ENCODE measurements at places on chromosomes 3 and 15. TPM values are rescaled to one million over a fixed set of nuclear protein-coding genes. Genes with fewer than 3 reads are reported as not detected.

Gene TLR9
- not detected for total RNA-seq

DNA sequence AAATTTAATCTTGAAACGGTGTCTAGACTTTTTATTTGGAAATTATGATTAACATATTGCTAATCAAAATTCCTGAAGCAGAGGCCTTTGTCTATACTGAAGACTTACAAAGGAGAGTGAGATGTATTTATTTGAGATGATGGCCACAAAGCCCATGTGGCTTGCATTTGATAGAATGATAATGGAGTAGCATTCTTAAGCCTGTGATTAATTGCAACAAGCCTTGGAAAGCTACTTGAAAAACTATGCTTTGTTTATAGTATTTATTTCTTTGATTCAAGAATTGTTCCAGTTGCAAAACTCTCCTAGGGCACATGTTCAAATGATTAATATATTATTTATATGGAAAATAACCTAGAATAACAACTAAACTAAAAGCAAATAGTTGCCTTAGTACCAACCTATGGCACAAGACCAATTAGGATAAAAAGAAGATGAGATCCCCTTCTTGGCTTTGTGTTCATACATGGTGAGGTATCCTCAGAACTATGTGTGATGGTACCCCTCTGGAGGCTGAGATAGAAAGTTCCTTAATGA is 244.1 kb upstream of the TBL1XR1 start:
- no peak for DNase-seq

GRCh38 chr3:112765531-112765930 is 81.1 kb downstream of the CD200R1L start:
- DNase-seq = no peak

Gene DISP2
- 0.87 TPM for total RNA-seq

Gene LRRC31
- 0.04 TPM for total RNA-seq

Gene AHSG
- not detected for total RNA-seq

DNA sequence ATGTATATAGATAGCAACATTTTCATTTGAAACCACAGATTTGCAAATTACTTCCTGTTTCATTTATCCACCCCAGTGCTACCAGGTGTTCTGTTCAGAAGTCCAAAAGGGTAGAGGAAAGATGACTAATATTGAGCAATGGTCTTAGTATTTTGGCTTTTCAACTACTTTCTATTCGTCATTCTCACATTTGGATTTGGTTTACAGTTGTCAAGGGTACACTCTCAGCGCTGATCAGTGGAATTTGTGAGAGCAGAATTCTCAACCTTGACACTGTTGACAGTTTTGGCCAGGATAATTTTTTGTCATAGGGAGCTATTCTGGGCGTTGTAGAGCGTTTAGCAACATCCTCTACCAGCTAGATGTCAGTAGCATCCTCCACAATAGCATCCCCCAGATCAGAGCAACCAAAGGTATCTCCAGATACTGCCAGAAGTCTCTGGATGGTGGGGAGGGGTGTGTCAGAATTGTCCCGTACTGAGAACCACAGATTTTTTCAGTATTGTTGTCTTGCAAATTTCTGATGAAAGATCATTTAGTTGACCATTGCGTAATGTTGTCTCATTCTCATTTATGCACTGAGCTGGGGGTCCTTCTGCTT is 4.2 kb downstream of the HMCES start:
- peak; percentile 68 for DNase-seq

GRCh38 chr3:112856537-112856936 is 9.9 kb upstream of the CD200R1L start:
- no peak for DNase-seq

Gene ARGFX
- total RNA-seq = not detected

- peak; percentile 3 for DNase-seq
Observed at GRCh38 chr3:129106320-129106719, 15.3 kb downstream of the RAB43 start.

Gene GOLGA6B
- 0.11 TPM for total RNA-seq

GRCh38 chr3:188206787-188207186 is 52.8 kb downstream of the LPP start:
- DNase-seq = no peak

- peak; percentile 71 for DNase-seq
Observed at GRCh38 chr3:50550079-50550736, 17.3 kb downstream of the C3orf18 start.

GRCh38 chr3:129432036-129432435 is 3.6 kb upstream of the EFCAB12 start:
- DNase-seq = no peak

DNA sequence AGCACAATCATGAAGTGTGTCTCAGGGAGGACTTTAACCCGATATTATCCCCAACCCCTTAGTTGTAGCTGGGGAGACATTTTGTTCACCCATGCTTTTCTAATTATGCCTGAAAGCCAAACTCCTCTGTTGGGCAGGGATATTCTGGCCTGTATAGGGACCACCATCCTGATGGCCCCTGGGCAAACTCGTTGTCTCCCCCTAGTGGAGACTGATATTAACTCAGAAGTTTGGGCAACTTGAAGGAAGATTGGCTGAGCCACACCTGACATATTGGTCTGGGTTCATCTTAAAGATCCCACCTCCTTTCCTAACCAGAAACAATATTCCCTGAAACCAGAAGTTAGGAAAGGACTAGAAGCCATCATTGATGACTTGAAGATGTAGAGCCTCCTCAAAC is 42.3 kb downstream of the TM4SF18 start:
- no peak for DNase-seq

GRCh38 chr3:136716629-136717028 is 35.5 kb downstream of the STAG1 start:
- no peak for DNase-seq

Gene RTP4
- total RNA-seq = 0.11 TPM

- DNase-seq = no peak
Observed at GRCh38 chr3:1955750-1956149, 142.9 kb upstream of the CNTN4 start.

GRCh38 chr3:14845826-14846225 is 27.1 kb downstream of the FGD5 start:
- no peak for DNase-seq

- DNase-seq = peak; percentile 79
Observed at GRCh38 chr3:190533511-190534281, 19.8 kb downstream of the IL1RAP start.

Gene LMOD3
- not detected for total RNA-seq

GRCh38 chr15:31974154-31974794 is 56.0 kb upstream of the CHRNA7 start:
- no peak for DNase-seq

- DNase-seq = peak; percentile 95
Observed at GRCh38 chr3:189944285-189945145, 176.2 kb downstream of the P3H2 start.

GRCh38 chr3:50620420-50620819 is 3.5 kb downstream of the MAPKAPK3 start:
- peak; percentile 28 for DNase-seq

DNA sequence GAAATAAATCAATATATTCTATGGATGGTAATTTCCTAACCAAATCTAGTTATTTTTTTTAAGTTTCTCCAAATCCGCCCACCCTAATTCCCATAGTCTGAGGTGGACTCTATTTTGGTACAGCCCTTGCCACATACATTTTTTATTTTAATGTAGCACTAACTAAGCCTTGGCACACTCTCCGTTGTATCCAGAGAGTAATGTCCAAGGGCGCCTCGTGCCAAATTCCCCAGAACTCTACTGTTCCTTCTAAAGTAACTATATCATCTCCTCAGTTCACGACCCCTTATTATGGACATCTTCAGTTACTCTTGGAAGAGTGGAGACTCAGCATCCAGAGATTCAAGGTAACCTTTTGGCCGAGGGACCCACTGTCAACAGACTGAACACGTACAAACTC is 1.3 kb downstream of the VGLL3 start:
- DNase-seq = no peak

DNA sequence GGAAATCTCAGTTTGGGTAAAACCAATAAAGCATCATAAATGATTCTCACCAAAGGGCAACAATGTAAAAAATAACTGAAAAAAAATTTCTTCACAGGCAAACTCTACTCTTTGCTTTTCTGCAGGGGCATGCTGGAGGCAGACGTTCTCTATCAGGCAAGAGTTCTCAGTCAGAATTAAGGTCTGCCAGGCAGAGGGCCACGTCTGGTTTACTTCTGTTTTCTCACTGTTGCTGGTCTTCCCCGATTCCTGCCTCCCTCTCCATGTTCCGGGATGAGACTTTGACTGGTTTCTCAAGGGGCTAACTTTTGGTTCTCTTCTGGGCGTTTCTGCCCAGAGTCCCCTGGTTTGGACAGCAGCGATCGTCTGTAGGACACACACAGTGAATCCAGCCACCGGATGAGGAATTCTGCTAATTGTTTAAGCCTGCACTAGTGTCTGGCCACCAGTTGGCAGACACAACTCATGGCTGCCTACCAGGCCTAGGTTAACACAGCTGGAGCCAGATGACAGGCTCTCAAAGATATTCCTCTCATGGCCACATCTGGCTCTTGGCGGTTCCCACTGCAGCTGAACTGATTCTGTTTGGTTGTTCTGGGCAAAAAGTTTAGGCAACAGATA is 273.1 kb downstream of the FOXP1 start:
- no peak for DNase-seq

Gene WDR72
- 5.9 TPM for total RNA-seq

DNA sequence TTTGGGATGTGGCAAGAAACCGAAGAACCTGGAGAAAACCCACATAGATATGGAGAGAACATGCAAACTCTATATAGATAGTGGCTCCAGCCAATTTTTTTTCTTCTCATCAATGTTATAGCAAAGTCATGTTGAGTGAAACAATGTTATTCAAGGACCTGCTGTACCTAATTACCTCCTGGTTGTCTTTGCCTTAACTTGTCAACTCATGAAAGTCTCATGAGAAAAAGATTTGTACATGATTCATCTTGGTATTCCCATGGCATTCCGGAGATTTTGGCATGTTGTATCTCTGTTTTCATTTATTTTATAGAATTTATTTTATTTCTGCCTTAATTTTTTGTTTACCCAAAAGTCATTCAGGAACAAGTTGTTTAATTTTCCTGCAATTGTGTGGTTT is 303.8 kb upstream of the CDIN1 start:
- no peak for DNase-seq

Gene WDR93
- 0.22 TPM for total RNA-seq

- DNase-seq = peak; percentile 43
Observed at GRCh38 chr3:136186344-136186743, 9.8 kb downstream of the MSL2 start.

DNA sequence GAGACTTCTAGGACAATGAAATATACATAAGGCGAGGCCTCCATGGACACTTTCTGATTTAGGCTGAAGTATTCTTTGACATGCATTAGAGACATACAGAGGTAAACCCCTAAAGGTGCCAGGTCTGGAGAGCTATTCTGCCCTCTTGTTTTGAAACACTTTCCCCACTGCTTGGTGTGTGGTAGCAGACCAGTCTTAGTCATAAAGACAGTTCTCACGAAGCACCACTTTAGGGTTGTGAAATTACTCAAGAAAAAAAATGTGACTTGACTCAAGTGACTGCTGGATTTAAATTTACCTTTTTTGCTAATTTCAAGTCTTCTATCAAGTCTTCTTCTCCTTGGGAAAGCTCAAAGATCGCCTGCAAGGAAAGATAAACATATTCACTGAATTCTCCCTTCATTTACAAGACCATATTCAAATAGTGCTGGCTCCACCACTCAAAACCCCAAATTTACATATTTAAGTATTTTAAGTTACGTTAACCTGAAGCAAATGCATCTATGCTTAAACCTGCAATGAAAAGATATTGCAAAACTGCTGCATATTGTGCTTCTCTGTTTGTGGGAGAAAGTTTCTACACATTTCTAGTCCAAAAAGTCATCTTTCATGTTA is 48.4 kb downstream of the ARHGEF3 start:
- no peak for DNase-seq

Gene EXD1
- not detected for total RNA-seq

Gene STRA6
- 0.29 TPM for total RNA-seq

DNA sequence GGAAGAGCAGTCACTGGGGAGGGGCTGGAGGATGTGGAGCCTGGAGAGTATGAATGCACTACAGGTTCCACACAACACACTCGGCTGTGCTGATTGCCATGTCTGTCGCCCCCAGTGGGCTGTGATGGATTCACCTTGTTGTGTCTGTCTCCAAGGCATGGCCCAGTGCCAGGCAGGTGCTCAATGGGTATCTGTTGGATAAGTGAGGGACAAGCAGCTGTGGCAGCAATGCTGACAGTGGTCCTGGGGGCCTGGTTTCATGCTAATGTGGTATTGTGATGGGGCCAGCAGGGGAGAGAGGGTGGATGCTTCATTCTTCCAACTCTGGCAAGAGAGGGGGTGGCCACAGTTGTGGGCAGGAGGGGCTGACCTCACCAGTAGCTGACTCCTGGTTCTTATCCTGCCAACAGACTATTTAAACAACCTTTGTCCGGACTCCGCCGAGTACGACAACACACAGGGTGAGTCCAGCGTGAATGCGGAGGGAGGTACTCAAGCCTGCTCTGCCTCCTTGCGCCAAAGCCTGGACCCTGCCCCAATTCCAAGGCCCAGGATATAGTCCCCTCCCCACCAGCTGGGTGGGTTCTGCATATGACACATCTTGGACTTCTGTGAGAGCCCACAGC is 47.3 kb upstream of the NR2C2 start:
- DNase-seq = no peak

GRCh38 chr3:111047042-111047441 is 24.6 kb upstream of the NECTIN3 start:
- DNase-seq = no peak

- DNase-seq = no peak
Observed at GRCh38 chr3:30457726-30458125, 148.7 kb upstream of the TGFBR2 start.

GRCh38 chr3:74897006-74897405 is 282.5 kb upstream of the CNTN3 start:
- DNase-seq = no peak

- peak; percentile 9 for DNase-seq
Observed at GRCh38 chr15:41862515-41863116, 24.0 kb downstream of the PLA2G4B start.

DNA sequence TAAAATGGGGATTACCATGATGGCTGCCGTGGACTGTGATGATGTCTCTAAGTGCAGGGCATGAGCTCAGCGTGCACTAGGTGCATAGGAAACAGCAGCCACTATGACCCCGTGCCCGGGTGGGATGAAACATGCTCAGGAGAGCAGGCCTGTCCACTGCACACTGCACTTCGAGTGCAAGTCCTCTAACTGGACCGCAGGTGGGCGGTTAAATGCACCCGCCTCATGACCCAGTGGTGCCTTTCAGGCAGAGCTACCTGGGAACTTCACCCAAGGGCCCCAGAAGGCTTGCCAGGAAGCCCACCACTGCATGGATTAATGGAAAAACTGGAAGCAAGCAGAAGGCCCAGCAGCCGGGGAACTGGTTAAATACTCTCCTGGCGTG is 34.0 kb downstream of the PRKCD start:
- no peak for DNase-seq

Gene NOX5
- total RNA-seq = 339 TPM

- no peak for DNase-seq
Observed at GRCh38 chr3:182732232-182733015, 60.9 kb upstream of the ATP11B start.

- DNase-seq = no peak
Observed at GRCh38 chr15:62740141-62741004, 302.2 kb upstream of the TPM1 start.

- DNase-seq = no peak
Observed at GRCh38 chr15:98775498-98776230, 127.3 kb downstream of the IGF1R start.

Gene TMEM207
- total RNA-seq = not detected

GRCh38 chr15:39864116-39864515 is 56.0 kb downstream of the GPR176 start:
- DNase-seq = no peak

Measured in PC-3 (cell line).